Activated naive CD4-positive, alpha-beta T cell treated with Interleukin-2 at 50 U/mL for 16 hours (primary cell): ENCODE measurements at places on chromosomes 5 and 9.

DNA sequence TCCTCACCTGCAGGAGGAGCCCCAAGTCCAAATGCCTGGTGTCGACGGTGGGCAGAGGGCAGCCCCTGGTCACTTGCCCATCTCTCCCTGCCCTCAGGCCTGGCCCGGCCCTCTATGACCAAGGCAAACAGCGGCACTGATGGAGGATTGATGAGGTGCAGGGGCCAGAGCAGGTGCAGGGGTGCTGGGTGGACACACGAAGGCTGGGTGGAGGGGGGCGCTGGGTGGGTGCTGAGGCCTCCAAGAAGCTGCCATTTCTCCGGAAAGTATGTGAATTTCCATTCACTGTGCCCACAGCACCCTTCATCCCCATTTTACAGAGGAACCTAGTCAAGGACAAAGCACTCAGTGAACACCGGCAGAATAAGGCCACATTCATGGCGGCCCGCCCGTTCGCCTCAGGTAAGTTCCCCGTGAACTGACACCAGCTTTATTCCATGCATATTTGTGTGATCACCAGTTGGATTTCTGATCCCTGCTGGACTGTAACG is 143.8 kb upstream of the PPP1R26 start:
- no peak for DNase-seq

GRCh38 chr9:35682051-35682450 is 7.7 kb downstream of the TPM2 start:
- DNase-seq, result no peak

DNA sequence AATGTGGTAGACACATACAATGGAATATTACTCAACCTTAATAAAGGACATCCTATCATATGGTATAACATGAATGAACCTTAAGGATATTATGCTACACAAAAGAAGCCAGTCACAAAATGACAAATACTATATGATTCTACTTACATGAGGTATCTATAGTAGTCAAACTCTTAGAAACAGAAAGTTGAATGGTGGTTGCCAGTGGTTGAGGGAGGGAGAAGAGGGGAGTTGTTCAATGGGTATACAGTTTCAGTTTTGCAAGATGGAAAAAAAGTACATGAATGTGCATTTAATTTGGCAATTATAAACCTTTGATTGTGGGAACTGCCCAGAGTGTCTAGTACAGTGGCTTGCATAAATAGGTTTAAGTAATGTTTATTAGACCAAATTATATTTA is 473.3 kb upstream of the ZNF608 start:
- no peak for DNase-seq

- DNase-seq, result no peak
These were observed 658.1 kb upstream of the CHD1 start for GRCh38 chr5:99586878-99587277.

DNA sequence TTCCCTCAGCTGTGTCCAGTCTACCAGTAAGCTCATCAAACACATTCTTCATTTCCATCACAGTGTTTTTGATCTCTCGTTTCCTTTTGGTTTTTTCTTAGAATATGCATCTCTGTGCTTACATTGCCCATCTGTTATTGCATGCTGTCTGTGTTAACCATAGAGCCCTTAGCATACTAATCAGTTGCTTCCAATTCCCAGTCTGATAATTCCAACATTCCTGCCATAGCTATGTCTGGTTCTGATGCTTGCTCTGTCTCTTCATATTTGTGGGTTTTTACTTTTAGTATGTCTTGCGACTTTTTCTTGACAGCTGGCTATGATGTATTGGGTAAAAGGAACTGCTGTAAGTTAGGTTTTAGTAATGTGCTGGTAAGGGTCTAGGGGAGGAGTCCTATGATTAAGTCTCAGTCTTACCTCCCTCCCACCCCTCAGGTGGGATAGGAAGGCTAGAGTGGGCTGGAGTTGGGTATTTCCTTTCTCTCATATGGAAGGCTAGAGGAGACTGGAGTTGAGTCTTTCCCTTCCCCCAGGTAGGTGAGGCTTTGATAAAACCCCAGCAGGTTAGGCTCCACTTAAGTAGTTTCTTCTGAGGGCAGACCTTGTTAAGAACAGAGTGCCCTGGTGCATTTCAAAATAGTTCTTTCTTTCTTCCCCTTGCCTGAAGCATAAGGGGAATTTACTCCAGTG is 99.1 kb upstream of the RASGRF2 start:
- DNase-seq, result no peak

GRCh38 chr5:54460181-54460919 is 4.9 kb downstream of the HSPB3 start:
- no peak for DNase-seq

DNA sequence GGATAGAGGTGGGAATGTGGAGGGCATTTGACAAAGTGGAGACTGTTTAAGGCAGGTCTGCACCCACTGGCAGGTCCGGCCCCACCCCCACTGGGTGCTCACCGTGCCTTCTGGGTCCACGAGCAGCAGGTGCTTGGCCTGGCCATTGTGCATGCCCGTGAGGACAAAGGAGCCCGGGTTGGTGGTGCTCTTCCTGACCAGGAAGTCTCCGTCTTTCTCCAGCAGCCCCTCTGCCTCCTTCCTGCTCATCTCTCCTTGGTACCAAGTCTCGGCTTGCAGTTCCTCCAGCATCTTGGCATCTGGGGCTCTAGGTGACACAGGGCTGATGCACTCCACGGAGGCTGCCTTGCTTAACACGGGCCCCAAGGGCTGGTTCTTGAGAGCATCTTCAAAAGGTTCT is 46.6 kb downstream of the S1PR3 start:
- DNase-seq, result no peak

DNA sequence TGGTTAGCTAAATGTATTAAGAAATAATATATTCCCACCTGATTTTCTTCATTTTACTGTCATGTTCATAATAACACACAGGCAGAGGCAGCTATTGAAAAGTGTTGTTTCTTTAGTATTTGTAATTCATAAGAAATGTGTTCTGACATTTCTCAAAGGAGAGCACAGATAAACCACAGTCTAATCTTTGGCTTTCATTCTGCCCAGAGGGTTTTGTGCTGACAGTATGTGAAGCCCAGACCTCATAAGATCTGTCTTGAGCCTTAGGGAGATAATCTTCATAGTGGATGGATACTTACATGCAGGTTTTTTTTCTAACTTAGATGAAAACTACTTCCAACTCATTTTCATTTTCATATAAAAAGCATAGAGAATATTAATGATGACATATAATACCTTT is 206.1 kb downstream of the CHSY3 start:
- no peak for DNase-seq

- no peak for DNase-seq
These were observed 9.5 kb upstream of the MRPS2 start for GRCh38 chr9:135490980-135491464.

GRCh38 chr9:121999556-121999955 is 93.6 kb downstream of the TTLL11 start:
- no peak for DNase-seq

- DNase-seq, result no peak
These were observed 85.2 kb downstream of the EHMT1 start for GRCh38 chr9:137703842-137704508.

- DNase-seq, result no peak
These were observed 2.9 kb downstream of the HTR1A start for GRCh38 chr5:63959177-63959982.

DNA sequence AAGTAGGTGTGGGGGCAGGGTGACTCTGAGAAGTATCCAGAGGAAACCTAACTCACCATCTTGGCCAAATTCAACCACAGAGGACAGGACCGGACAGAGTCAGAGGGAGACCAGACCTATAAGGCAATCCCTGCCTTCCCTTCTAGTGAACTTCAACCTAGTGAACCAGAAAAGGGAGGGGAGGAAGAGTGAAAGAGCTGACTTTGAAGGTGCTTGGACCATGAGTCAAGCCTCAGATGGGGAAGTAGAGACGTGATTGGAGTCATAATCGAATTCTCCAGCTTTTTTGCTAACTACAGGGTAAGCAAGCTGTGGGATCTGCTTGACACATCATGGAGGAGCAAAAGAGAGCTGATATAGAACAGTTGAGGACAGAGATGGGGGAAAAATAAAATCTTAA is 18.8 kb upstream of the KIF2A start:
- DNase-seq, result no peak

DNA sequence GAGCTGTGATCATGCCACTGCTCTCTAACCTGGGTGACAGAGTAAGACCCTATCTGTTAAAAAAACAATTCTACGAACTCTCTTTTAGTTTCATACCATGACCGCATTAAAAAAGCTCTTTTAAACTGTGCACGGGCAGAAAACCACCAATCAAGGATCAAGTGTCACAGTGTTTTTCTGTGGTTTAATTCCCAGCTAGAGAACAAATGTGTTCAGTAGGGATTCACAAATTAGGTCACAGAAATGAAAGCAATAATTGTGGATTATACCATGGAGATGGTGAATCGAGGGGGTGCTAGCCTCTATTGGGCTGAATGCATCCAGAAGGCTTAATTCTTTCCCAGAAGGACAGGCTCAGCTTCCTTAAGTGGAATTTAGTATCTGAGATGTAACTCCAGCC is 79.1 kb downstream of the ATG10 start:
- no peak for DNase-seq

GRCh38 chr5:119373449-119373858 is 17.6 kb downstream of the TNFAIP8 start:
- no peak for DNase-seq

GRCh38 chr9:12935714-12936113 is 160.9 kb downstream of the LURAP1L start:
- DNase-seq, result no peak

GRCh38 chr9:99253772-99254431 is 31.8 kb downstream of the SEC61B start:
- peak; percentile 87 for DNase-seq

- no peak for DNase-seq
These were observed at the start of gene TPM2 for GRCh38 chr9:35689542-35690293. TSS of gene TPM2 (minus strand) at chr9:35689925. CDS start at chr9:35689817, 108 bp downstream.

DNA sequence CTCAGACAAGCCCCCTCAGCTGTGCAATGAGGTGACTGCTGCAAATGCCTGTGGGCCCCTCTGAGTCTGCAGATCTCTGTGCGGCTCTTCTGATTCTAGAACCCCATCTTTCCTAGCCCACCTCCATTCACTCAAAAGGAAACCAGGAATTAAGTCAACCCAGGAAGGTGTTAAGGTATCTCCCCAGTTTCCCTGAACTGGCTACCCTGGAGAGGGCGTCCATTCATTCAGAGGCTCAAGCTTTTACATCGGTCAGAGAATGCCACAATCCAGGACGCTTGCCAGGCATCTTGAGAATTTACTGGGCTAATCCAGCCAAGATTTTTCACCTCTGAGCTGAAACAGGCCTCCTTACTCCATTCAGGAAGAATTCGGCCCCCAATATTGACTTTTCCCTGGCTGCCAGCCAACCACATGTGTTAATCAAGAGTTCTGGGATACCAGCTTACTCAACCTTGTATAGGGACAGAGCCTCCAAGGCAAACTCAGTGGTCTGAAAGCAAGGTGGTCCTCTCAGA is 889 bp upstream of the ADAMTS12 start:
- DNase-seq, result no peak

- no peak for DNase-seq
These were observed 215.1 kb upstream of the RFX3 start for GRCh38 chr9:3740690-3741419.

GRCh38 chr9:121658166-121658565 is 6.7 kb downstream of the DAB2IP start:
- no peak for DNase-seq

- DNase-seq, result no peak
These were observed 29.4 kb downstream of the RAD23B start for GRCh38 chr9:107312376-107313050.

DNA sequence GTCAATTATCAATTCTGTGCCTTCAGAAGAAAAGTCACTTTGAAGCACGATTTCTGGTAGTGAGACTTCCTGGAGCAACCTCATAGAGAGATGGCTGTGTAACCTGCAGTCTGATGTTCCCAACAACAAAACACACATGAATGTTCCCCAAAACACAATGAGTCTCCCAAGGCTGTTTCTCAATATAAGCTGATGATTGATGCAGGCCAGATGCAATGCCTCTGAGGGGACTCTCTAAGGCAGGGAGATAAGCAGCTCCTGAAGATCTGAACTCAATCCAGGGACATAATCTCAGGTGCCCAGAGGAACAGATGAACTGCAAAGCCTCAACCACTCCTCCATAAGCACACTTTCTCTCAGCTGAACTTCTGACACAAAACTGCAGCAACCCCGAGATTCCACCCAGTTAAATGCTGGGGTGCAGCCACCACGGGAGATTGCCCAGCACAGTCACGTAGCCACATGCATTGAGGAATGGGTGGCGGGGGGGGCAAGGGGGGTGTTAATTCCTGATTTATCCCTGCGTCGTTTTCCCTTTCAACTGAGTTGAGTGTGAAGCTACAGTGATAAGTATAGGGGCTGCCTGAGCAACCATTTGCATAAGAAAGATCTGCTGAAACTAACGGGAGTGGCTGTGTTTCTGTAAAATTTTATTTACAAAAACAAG is 122.7 kb upstream of the RASEF start:
- DNase-seq, result no peak

- DNase-seq, result no peak
These were observed 710.0 kb upstream of the GRAMD2B start for GRCh38 chr5:125713109-125713805.

- no peak for DNase-seq
These were observed 21.5 kb upstream of the SEMA4D start for GRCh38 chr9:89519366-89519805.

DNA sequence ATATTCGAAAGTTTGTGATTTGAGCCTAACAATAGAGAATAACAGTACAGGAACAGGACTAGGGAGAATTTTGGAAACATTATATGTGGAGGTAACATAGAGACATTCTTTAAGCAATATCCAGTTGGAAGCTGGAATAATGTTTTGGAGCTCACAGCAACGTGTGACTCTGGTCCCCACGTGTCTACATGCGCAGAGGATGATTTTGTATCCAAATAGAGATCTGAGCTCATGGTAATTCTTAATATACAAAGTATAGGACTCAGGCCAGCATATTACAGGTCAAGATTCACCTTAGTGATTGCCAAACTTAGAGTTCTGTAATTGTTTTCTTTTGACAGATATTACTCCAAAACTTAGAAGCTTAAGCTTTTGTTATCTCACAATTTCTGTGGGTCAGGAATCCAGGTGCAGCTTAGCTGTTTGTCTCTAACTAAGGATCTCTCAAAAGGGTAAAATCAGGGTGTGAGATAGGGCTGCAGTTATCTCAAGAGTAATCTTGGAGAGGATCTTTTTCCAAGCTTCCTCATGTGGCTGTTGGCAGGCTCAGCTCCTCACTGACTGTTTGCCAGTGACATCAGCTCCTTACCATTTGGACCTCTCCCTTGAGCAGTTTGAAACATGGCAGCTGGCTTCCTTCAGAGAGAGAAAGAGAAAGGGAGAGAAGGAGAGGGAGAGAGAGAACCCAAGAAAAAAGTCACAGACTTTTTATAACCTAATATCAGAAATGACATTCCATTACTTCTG is 272.0 kb upstream of the ZNF462 start:
- DNase-seq, result no peak
